ENCODE measurements at places on chromosomes 11 and 22.

GRCh38 chr11:63670433-63671321, 499 bp downstream of the ATL3 start:
- no peak for DNase-seq

DNA sequence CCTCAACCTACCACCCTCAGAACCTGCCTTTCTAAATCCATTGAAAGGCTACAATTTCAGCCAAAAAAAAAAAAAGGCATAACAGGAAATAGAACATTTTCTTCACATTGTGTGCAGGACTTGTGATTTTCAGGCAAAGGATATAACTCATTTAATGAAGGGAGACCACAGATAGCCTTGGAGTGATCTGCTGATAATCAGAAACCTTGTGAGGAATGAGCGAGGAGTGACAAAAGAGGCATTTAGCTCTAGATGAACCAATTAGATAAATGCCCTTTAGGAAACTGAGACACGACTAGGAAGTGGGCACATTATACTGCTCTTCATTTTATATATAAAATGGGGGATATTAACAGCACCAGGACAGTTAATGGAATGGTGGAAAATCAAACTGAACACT, 216.5 kb upstream of the GRIA4 start:
- no peak for DNase-seq

GRCh38 chr11:116731097-116731761, 41.6 kb downstream of the BUD13 start:
- no peak for DNase-seq

- no peak for DNase-seq
Measured at GRCh38 chr11:118162846-118163245, 10.2 kb upstream of the SCN4B start.

- DNase-seq, result peak; percentile 39
Measured at GRCh38 chr11:65215441-65216076, 33.8 kb downstream of the CAPN1 start.

DNA sequence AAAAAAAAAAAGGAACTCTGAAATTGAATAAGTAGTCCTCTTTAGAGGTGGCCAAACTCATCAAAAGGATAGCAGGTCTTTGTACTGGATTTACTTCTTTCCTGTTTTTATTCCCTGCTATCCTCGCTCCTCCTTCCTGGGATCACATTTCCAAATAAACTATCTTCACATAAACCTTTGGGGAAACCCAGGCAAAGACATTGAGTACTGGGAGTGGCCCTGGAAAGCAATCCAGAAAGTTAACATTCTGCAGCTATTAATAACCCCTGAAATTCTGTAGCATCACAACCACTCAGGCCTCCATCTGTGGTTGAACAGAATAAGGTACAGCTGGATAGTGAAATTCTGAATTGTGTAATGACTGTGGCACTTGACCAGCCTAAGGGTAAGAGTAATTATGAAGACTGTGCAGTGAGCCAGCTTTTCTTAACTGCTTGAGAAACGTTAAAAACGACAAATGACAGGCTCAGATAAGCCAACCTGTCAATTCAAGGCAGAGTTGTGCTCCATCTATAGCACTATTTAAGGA, 58.8 kb downstream of the ISX start:
- DNase-seq, result no peak

DNA sequence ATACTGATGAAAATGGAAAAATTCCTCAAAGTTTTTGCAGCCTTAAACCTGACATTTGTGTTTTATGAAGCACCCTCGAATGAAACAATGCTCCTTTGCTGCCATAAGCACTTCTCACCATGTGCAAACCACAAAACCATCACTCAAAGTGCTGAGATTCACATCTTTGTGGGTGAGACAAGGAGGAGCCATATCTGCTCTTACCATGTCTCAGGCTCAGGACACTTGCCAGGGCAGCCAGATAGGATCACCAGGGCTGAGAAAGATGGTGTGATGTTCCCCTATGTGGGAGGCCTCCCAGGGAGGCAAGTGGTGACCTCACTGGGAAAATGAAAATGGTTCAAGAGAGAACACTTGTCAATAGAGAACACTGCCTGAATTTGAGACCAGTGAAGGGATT, 120.4 kb downstream of the CCDC34 start:
- no peak for DNase-seq

DNA sequence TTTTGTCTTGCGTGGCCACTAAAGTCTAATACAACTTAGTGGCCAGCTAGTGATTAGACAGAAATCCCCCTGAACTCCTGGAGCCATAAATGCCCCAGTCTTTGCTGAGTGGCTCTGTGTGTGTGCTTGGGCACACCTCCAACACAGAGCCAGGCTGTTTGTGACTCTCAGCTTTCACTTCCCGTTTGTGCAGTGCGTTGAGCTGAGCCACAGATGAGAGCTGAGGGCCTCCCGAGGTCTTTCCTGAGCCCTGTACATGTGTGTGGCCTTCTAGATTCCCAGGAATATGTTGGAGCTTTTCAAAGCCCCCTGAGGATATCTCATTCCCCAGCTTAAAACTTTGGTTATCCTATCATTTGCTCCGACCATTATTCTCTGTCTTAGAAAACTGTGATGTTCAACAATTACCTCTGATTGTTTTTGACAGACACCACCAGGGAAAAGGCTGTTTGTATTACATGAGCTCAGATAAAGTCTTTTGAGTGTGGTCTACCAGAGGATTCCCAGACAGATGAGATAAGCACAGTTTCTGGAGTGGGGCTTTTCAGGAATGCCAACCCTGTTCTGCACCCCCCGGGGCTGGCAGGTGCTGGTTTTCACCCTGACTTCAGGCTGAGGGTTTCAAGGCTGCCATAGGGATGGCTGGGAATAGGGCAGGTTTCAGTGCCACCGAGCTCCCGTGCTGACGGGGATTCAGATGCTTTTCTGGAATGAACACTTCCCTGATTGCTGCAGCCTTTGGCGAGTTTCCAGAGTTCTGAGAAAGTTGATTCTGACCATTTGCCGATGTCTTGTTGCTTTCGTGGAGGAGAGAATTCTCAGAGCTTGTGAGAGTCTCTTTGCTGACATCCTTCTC, 23.8 kb downstream of the IGHMBP2 start:
- DNase-seq, result no peak

- DNase-seq, result no peak
Measured at GRCh38 chr22:37032535-37033460, 13.3 kb downstream of the MPST start.

- DNase-seq, result no peak
Measured at GRCh38 chr22:38325587-38325986, 8.4 kb upstream of the CSNK1E start.

GRCh38 chr11:85809191-85809590, 1.8 kb downstream of the SYTL2 start:
- no peak for DNase-seq

DNA sequence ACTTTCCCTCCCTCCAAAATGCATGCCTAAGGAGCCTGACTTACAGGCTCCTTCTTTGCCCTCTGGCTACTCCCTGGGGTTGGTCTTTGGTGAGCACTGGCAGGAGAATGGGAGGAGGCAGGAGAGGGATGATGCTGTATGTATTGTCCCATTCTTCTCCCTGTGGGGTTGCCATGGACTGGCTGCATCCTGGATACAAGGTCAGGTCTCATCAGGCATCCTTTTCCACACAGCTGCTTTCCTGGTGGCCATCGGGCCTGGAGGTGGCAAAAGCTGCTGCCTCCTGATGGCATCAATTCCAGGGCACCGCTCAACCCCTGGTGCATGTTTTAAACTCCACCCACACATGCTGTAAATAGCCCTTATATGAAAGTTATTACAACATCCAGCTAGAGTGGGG, 257.2 kb downstream of the ETS1 start:
- no peak for DNase-seq

DNA sequence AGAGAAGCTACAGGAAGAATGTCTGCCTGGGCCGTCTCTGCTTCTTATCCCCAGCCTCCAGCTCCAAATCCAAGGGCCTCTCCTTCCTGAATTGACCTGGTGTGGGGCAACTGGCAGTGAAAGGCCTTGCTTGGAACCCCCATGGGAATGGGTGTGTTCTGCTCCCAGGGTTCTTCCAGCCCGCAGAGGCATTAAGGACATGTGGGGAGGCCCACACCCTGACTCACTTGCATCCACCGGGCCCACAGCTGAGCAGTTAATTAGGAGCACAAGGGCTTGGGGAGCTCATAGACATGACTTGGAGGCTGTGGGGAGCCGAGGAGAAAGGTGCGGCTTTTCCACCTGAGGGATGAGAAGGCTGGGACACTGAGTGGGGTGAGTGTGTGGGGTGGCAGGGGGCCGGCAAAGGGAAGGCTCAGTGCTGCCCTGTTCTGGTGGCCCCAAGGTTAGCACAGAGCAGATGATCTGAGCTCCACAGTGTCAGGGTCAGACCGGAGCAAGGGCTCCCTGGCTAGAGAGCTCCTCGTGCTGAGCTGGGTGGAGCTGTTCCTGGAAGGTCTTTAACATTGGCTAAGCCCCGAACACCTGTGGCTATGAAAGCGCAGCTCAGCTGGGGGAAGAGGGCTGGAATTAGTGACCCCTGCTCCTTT, 64.5 kb upstream of the NECTIN1 start:
- DNase-seq, result no peak

- no peak for DNase-seq
Measured at GRCh38 chr22:44047891-44048301, 23.8 kb downstream of the PARVB start.

All from stimulated activated naive CD4-positive, alpha-beta T cell treated with Interleukin-2 at 50 U/mL for 16 hours (primary cell).